Uterus (tissue), 4 donors: ENCODE measurements at places on chromosomes 3 and 15.

GRCh38 chr15:40274350-40275274, 8.3 kb downstream of the ANKRD63 start:
- DNase-seq, result peak; percentile 78

- DNase-seq, result no peak
Observed at GRCh38 chr15:77565378-77565915, 67.3 kb downstream of the LINGO1 start.

DNA sequence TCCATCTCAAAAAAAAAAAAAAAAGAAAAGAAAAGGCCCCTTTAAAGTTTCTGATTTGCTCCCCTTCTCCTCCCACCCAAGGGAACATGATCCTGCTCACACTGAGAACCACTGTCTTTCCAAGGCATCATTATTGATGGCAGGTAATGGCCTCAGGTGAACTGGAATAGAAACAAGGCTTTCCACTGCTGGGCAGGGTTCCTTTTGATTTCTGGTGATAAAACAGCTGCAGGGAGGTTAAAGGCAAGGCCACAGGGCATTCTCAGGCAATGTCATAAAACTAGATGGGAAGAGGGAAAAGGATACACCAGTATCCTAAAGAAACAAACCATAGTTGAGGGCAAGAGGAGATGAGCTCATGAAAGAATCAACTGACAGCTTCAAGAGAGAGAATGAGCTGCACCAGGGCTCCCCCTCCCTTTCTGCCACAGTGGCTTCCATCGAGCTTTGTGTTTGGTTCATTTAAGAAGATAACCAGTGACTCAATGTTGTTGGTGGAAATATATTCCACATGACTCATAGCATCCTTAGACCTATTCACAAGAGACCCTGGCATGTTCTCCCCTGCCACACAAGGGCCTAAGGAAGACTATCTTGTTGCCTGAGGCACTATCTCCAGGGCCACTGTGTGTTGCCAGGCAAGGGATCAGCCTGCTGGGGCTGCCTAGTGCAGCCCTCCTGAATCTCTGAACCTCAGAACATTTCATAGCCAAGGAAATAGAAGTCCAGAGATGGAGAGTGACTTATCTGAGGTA, 86.4 kb downstream of the WDR76 start:
- DNase-seq, result peak; percentile 47

DNA sequence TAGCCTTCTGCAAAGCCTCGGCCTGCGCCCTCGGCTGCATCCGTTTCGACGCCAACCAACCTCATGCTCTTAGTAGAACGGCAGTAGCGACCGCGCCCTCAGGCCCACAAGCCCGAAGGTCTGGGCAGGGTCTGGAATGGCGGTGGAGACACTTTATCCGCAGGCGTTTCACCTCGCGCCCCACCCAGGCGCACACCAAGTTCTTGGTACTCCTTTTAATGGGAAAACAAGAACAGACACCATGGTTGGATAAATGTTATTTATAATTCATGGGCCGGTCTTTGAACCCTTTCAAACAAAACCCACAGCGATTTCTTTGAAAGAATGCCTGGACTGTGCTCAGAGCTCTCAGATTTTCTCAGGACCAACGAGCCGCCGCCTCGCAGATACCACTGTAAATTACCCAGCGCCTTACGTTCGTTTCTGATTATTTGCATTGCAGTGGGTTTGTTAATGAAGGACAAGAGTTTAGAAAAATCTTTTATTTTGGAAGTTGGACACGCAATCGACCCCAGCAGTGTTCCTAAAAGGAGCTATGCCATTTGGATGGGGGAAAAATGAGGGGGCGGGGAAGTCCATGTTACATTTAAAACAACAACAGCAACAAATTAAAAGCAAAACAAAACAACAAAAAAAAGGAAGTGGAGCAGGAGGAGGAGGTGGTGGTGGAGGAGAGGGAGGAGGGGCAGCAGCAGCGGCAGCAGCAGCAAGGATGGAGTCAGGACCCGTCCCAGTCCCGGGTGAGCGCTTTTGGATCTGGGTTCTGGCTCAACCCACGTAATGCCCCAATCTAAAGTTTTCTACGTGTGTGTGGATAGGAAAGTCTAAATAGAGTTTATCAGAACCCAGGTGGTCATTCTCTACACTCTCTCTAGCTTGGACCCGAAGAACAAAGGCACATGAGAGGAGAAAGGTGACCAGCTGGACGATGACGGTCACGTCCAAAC, 993 bp upstream of the ISL2 start:
- no peak for DNase-seq

GRCh38 chr3:103446953-103447629, 1012.3 kb downstream of the ZPLD1 start:
- no peak for DNase-seq
